ENCODE measurements at places on chromosomes 11 and 22.

- no peak for DNase-seq
Measured at GRCh38 chr11:75632450-75632849, 36.4 kb downstream of the MAP6 start.

DNA sequence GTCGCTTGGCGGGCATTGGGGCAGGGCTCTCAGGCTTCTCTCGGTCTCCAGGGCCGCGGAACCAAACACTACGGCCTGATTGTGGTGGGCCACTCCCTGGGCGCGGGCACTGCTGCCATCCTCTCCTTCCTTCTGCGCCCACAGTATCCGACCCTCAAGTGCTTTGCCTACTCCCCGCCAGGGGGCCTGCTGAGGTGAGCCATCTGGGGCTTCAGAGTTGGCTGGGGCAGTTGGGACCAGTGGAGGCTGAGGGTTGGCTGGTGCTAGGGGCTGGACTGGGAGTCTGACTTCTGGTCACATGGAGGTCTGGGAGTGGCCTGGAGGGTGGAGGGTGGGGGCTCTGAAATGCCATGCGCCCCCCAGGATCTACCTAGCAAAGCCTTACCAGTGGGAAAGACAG, 15.3 kb upstream of the MYRF start:
- DNase-seq = no peak

DNA sequence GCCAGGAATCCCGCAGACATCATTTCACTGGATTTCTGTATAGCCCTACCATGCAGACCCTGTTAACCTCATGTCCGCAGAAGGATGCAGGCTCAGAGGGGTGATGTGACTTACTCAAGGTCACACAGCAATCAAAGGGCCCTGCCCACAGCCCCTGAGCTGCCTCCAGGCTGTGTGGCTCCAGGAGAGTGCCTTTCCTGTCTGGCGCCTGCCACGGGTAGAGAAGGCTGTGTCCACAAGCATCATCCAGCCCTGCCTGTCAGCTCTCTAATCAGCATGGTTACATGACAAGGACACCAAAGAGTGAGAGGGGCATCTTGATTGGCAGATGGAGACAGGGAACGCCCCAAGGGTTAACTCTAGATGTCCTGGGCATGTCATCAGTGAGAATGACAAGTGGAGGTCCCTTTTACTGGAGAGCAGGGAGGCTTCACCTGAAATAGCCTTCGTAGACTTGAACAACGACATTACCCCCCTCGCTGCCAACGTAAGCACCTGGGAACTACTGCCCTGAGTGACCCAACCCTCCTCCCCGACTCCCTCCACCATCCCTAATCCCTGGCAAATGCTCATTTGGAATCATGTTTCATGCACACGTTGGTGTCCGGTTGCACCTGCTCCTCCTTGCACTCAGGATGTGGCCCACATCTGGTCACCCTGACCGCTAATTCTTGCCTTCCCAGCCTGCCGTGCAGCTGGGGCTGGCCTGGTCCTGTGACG, 6.9 kb downstream of the FGF19 start:
- peak; percentile 73 for DNase-seq

- peak; percentile 71 for DNase-seq
Measured at GRCh38 chr11:103091064-103091800, 728 bp downstream of the DCUN1D5 start.

- no peak for DNase-seq
Measured at GRCh38 chr11:111360150-111361043, 18.7 kb downstream of the POU2AF1 start.

DNA sequence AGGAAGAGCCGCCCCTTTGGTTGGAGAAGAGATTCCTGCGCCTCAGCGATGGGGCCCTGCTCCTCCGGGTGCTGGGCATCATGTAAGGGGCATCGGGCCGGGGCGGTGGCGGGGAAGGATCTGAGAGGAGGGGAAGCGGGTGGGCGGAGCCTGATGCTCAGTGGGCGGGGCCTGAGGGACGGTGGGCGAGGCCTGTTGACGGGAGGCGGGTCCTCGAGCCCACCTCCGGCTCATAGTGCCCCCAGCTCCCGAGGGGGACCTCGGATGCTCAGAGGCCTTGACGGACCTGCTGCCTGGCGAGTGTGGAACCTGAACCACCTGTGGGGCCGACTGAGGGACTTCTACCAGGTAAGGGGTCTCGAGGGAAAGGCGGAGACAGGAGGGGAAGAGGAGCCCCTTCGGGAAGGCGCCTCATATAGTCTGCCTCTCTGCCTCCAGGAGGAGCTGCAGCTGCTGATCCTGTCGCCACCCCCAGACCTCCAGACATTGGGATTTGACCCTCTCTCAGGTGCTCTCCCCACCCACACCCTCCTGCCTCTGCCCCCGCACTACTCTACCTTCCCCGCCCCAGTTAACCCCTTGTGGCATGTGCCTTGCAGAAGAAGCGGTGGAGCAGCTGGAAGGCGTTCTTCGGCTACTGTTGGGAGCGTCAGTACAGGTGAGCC, 799 bp downstream of the CCDC88B start:
- peak; percentile 58 for DNase-seq

DNA sequence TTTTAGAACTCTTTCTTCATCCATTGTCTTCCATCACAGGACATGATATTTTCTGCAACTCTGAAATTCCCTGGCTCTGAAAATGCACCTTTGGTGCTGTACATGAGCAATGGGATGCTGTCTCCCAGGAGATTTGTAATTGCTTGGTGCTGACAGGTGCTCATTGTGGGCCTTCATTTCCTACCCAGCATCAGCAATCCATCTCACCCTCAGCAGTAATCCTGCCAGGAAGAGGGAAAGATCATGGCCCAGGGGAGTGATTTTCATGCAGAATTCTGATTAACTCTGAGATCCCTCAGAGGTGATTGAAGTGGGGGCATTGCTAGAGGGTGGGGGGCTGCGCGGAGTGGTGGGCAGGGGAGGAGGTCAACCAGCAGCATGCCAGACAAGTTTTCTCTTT, 651.7 kb downstream of the NELL1 start:
- peak; percentile 32 for DNase-seq

GRCh38 chr11:4433856-4434255, 15.2 kb upstream of the OR52K2 start:
- DNase-seq = no peak

GRCh38 chr11:79940165-79940564, 499.3 kb upstream of the TENM4 start:
- peak; percentile 18 for DNase-seq

DNA sequence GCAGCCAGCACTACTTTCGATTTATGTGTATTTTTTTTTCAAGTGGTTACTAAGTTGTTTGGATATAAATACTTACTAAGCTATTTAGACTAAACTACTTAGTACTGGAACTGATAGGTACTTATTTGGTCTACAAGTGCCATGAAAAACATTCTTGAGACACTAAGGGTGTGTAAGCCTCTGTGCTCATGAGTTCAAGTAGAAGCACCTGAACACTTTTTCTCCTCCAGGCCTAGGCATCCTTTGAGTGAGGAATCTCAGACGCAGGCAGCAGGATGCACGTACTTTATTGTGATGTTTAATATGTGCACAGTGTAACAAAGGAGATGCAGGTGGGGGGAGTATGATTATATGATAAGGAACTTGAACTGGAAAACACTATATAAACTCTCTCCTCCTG, 7.8 kb downstream of the TESMIN start:
- DNase-seq = no peak

DNA sequence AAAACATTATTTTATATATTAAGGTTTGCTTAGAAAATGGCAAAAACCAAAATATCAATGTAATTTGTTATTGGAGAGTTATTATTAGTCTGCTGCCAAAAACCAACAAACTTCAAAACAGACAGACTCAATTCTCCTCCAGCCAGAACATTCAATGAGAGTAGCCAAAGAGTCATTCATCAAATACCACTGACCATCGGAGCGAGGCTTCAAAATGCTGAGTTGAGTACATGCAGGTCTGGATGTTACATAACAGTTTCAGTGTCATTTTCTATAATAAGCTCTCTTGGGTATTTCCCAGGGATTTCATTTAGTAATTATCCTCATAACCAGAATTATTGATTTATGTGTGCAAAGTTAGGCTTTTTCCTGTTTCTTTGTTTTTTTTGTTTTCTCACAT, 42.6 kb downstream of the CHST1 start:
- no peak for DNase-seq

- no peak for DNase-seq
Measured at GRCh38 chr11:116929414-116930090, 92.1 kb upstream of the APOA1 start.

DNA sequence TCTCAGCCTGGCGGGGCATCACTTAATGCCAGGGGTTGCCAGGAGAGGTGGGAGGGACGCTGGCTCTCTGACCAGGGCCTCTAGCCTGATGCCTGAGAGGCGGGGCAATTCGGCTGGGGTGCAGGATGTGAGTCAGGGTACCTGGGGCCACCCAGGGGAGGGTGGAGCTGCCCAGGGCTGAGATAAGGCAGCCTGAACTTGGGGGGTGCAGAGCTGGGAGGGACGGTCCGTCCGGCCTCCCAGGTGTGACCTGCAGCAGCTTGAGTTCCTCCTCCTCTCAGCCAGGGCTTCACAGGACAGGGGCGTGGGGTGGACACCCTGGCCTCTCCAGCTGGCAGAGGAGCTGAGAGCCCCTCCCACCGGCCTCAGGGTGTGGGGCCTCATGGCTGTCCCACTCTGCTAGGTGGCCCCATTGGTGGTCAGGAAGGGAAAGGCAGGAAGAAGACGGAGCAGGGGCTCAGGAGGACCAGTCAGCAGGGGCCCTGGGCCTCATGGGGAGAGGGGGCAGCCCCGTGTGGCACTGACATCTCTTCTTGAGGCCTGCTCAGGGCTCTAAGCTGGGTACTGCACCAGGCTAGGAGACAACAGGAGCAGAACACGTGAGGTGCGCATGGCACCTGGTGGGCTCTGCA, 942 bp upstream of the RPS6KA4 start:
- no peak for DNase-seq

DNA sequence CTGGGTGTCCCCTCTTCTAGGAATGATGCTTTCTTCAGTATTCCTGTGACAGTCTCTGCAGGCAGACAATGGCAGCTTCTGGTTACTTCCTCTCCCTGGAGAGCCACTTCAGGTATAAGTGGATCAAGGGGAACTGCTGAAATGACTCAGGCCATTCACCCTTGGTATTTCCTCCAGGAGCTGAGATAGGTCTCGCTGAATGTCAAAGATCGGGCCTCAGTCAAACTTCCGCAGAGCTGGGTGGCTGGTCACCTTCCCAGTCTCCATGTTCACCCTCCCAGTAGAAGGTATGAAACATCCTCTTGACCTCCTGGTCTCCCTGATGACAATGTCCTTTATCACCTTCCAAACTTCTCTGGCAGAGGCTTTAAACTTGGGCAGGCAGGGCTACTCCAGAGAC, 1.8 kb upstream of the ANKK1 start:
- no peak for DNase-seq

GRCh38 chr11:40306938-40307548, 1152.4 kb downstream of the LRRC4C start:
- DNase-seq = peak; percentile 46

GRCh38 chr11:67666303-67666645, 8.1 kb downstream of the ALDH3B2 start:
- DNase-seq = no peak

DNA sequence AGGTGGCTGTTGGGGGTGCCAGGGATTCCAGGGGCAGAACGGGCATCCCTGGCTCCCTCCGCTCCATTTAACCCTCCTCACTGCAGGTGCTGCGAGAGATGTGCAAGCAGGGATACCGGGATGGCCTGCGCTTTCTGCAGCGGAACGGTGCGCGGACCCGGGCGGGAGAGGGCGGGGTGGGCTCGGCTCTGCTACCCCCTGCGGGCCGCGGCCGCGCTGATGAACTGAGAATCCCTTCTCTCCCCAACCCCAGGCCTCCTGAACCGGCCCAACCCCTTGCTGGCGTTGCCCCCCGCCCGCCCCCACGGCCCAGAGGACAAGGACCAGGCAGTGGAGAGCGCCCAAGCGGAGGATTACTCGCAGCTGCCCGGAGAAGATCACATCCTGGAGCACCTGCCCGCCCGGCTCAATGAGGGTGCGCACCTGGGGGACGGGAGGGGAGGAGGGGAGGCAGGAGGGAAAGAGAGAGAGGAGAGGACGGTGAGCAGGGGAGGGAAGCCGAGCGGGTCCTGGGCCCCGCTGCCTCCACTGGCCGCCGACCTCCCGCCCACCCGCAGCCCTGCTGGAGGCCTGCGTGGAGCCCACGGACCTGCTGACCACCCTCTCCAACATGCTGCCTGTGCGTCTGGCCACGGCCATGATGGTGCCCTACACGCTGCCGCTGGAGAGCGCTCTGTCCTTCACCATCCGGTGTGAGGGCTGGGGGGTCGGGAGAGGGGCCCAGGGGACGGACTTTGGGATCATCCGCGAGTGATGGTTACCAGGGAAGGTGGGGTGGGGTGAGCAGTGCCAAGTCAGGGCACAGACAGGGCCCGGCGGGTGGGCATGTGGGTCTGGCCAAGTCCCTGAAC, 4.1 kb upstream of the CRACR2B start:
- no peak for DNase-seq

- DNase-seq = no peak
Measured at GRCh38 chr22:37973271-37974170, 10.8 kb downstream of the SOX10 start.

- no peak for DNase-seq
Measured at GRCh38 chr11:2369320-2369719, 7.8 kb upstream of the CD81 start.

GRCh38 chr22:28373831-28374230, 305.8 kb downstream of the TTC28 start:
- no peak for DNase-seq

DNA sequence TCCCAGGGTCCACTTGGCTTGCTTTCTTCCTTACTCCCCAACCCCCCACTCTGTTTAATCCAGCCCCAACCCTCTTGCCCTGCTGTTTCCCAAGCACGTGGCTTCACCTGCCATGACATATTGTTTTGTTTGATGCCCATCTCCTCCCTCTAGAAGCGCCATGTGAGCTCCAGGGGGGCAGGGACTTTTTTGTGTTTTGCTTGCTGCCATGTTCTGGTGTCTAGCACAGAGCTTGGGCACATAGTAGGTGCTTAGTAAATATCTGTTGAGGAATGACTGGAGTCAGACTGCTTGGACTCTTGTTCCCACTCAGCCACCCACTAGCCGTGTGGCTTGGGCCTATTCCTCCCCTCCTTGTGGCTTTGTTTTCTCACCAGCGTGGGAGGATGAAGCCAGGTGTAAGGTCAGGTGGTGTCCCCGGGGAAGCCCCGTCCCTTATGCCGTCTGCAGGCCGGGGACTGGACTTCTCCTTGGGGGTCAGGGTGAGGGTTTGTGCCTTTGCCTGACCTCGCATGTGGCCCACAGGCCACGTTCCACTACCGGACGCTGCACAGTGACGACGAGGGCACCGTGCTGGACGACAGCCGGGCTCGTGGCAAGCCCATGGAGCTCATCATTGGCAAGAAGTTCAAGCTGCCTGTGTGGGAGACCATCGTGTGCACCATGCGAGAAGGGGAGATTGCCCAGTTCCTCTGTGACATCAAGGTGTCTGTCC, 3.8 kb downstream of the AIP start:
- DNase-seq = no peak

- peak; percentile 75 for DNase-seq
Measured at GRCh38 chr11:131668500-131669400, 298.3 kb downstream of the NTM start.

- DNase-seq = no peak
Measured at GRCh38 chr22:46800102-46800857, 37.8 kb downstream of the TBC1D22A start.

- peak; percentile 4 for DNase-seq
Measured at GRCh38 chr11:29656597-29656996, 360.2 kb downstream of the KCNA4 start.
